ENCODE measurements at places on chromosomes 6 and 20.

DNA sequence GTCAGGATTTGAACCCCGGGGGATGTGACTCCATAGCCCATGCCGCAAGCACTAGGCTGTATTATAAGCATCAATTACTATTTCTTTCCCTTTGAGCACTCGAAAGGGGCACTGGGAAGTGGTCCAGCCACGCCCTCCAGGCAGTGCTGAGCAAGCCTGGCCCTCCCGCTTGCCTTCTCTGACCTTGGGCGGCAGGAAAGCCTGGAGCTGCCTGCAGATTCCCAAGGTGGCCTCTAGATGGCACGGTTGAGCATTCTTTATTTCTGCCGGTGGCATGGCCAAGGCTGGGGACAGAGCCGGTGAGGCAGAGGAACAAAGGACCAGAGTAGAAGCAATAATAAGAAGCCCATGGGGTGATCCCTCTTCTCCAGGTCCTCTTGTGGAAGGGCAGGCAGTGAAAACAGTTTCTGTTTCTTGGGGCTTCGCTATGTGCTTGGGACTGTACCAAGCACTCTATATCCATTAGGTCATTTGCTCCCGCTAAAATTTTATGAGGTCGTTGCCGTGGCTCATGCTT, 32.0 kb downstream of the ARHGAP40 start:
- peak; percentile 23 for DNase-seq

DNA sequence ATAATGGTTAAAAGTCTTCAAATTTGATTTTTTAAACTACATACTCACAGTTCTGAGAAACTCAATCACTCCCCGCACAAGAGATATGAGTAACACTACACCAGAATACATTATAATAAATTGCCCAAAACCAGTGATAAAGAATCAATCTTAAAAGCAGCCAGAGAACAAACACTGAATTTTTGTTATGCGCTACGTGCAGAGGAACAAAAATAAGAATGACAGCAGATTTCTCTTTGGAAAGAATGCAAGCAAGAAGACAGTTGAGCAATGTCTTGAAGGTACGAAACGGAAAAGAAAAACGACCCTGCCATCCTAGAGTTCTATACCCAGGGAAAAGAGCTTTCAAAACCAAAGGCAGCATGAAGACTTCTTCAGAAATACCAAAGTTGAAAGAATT, 216.7 kb downstream of the TTLL2 start:
- no peak for DNase-seq

DNA sequence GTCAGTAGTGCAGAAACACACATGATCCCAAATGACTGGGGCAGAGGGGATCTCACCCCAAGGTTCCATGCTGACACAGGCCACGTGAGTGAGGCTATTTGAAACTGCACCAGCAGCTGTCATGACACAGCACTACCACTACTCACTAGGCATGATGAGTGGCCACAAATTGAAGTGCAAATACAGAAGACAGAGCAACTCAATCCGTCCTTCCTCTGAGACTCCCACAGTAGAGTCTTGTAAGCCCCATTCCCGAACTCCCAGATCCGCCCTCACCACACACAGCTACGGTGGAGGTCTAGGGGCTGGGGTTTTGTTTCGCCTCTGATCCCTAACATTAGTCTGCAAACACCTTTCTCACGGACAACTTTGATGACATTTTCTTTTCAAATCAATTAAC, 113.3 kb upstream of the NUP153 start:
- DNase-seq, result no peak

GRCh38 chr20:35226884-35227681, 593 bp downstream of the MMP24 start:
- DNase-seq, result peak; percentile 43

- no peak for DNase-seq
Observed at GRCh38 chr6:6747371-6747770, 158.9 kb downstream of the LY86 start.

GRCh38 chr20:10790013-10790412, 116.2 kb upstream of the JAG1 start:
- DNase-seq, result no peak

GRCh38 chr20:35661908-35662307, 2.8 kb downstream of the CPNE1 start:
- DNase-seq, result no peak

Measured in fibroblast of skin of right quadriceps (primary cell).